AG04450 (cell line): ENCODE measurements at places on chromosomes 1 and 21.

DNA sequence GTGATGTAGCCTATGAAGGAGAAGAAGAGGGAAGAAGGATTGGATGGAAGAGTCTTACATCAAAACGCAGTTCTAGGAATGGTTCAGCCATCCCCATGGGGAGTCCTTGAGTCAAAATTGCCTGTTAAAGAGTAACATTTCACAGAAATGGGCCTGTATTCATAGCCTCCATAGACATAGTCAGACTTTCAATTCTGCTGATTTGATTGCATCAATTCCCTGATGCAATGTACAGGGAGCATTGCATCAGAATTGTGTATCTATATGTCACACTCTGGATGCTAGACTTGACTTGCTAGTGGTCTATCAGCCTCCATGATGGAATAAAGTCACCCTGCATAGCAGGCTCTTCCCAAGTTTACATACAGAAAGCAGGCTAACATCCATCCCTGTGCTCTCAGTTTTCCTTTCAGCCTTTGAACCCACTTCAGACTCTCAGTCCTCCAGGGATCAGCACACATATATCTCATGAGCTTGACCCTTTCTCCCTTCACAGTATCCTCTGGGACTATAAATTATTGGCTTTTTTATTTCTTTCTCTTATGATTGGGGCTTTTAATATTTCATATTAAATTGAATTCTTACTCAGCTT lies 1111.7 kb upstream of the B3GALT2 start:
- no peak for DNase-seq

DNA sequence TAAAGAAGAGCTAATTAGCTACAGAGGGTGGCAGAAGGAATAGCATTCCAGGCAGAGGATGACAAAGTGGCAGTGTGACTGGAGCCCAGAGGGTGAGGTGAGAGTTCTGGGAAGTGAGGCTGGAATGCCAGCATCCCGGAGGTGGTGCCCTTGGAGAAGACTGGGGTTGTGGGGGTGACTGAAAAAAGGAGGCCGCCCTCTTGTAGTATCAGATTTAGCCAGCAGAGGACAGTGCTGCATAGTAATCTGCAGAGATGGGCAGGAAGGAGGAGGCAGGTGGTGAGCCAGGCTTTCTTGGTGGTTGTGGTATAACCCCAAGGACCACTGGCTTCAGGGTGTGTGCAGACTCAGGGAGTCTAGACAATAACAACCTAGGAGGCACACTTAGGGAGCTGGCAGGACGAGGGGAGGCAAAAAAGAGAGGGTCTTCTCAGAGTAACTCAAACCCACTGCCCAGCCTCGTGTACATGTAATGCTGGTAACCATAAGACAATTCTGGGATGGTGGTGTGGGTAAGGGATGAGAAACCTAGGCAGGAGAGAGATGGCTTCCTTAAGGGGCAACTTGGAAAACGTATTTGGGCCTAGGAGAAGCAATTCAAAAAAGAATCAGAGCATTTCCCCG lies 30.5 kb downstream of the MROH7 start:
- no peak for DNase-seq

- DNase-seq = no peak
These were observed 5.8 kb downstream of the PLA2G2A start for GRCh38 chr1:19973616-19974015.

DNA sequence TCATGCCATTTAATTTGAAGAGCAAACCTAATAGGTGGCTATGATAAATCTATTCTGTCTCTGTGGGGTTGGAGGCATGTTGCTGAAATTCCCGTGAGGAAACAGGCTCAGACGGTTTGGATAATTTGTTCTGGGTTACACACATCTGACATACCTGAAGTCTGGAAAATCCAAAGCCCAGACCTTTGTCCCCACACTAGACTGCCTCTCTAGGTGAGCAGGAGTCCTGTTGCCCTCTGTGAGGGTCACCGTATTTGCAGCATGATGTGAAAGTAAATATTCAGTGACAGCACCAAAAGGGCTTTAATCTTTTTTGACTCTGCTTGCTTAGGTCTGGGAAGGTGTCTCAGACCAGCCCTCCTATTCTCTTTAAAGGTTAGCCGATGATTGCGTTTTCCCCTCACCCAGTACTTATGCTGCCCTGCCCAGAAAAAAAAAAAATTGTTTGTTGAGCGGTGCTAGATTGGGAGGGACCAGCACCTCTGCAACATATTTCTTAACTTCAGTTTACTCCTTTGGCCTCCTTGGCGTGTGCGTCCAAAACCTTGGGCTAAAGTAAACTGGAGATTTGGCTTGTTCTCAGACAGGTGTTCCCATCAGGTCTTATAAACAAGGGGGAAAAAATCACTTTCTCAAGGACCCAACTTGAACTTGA lies 67.0 kb downstream of the CACHD1 start:
- no peak for DNase-seq

GRCh38 chr21:26707246-26707645 lies 134.2 kb upstream of the CYYR1 start:
- DNase-seq = no peak

- DNase-seq = no peak
These were observed 1.2 kb downstream of the LRP8 start for GRCh38 chr1:53326598-53327181.

- no peak for DNase-seq
These were observed 12.4 kb downstream of the ATP1A2 start for GRCh38 chr1:160127865-160128523.

DNA sequence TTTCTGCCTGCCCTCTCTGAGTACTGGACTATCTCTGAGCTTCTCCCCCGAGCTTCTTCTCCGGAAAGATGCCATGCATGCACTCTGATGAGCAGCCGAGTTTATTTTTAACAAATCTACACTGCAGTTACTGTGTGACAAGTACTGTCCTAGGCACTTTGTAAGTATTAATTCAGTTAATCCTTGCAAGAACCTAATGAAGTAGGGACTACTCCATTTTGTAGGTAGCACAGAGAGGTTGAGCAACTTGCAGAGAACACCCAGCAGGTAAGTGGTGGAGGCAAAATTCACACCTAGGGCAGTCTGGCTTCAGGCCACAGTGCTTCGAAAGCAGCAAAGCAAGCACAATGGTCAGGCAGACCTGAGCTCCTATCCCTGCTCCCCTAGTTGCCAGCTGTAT lies 3.8 kb upstream of the TAL1 start:
- DNase-seq = no peak

- no peak for DNase-seq
These were observed 772 bp downstream of the UCK2 start for GRCh38 chr1:165828103-165828668.

- no peak for DNase-seq
These were observed 21.1 kb downstream of the FYB2 start for GRCh38 chr1:56798053-56798471.

GRCh38 chr21:37842163-37842919 lies 73.9 kb downstream of the KCNJ6 start:
- DNase-seq = no peak

GRCh38 chr21:23861911-23862504 lies 1745.3 kb downstream of the MRPL39 start:
- DNase-seq = no peak

DNA sequence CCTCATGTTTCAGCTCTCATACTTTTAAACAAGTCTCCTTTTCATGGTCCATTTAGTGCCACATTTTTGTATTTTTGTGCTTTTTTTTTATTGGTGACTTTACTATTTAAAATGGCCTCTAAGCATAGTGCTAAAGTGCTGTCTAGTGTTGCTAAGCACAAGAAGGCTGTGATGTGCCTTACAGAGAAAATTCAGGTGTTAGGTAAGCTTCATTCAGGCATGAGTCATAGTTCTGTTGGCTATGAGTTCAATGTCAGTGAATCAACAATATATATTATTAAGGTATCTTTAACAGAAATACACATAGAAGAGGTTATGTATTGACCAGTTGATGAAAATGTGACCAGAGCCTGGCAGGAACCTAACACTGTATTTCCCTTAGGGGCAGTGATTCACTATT lies 12.8 kb upstream of the FUBP1 start:
- no peak for DNase-seq

- no peak for DNase-seq
These were observed 19.6 kb downstream of the CDKN2C start for GRCh38 chr1:50989694-50990093.

DNA sequence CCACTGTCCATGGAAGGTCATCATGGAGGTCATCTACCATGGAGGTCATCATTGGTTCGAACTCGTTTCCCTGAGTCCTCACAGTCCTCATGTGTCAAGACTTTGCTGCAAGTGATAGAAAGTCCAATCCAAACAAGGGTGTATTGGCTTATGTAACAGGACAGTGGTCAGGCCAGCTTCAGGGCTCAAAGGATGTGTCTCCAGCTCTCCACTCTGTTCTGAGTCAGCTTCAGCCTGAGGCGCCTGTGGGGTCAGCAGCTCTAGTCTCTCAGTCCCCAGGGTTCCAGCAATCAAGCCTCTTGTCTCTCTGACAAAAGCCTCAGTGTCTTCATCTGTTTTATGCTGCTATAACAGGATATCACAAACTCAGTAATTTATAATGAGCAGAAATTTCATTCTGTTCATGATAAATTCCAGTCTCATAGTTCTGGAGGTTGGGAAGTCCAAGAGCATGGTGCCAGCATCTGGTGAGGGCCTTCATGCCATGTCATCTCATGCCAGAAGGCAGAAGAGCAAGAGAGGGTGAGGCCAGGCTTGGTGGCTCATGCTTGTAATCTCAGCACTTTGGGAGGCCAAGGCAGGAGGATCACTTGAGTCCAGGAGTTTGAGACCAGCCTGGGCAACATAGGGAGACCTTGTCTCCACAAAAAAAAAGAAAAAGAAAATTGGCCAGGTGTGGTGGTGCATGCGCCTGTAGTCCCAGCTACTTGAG lies 19.5 kb downstream of the A3GALT2 start:
- DNase-seq = no peak

GRCh38 chr1:191609305-191609704 lies 549.0 kb upstream of the RGS18 start:
- no peak for DNase-seq

DNA sequence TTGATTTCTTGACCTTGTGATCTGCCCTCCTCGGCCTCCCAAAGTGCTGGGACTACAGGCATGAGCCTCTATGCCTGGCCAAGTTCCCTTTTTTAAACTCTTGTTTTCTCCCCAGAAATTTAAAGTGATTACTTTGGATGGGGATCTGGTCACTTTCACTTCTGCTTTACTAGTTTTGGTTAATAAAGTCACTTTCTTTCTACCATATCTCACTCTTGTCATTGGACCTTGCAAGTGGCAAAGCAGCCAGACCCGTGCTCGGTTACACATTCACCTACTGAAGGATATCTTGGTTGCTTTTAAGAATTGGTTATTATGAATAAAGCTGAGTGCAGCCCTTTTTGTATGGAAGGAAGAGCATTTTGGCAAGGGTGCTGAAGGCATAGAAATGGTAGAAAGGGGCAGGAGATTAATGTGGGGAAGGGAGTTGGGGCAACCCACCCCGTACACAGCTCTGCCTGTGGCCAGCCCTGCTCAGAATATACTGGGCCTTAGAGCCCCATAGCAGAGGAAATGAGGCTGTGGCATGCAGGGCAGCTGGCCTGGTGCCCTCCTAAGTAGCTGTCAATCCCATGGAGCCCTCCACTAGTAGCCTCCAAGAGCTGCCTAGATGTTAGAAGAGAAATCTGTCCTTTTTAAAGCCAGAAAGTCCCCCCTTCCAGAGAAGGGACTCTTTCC lies 40.7 kb downstream of the CD2 start:
- DNase-seq = no peak

- no peak for DNase-seq
These were observed 7.1 kb upstream of the KIF14 start for GRCh38 chr1:200627575-200628222.

DNA sequence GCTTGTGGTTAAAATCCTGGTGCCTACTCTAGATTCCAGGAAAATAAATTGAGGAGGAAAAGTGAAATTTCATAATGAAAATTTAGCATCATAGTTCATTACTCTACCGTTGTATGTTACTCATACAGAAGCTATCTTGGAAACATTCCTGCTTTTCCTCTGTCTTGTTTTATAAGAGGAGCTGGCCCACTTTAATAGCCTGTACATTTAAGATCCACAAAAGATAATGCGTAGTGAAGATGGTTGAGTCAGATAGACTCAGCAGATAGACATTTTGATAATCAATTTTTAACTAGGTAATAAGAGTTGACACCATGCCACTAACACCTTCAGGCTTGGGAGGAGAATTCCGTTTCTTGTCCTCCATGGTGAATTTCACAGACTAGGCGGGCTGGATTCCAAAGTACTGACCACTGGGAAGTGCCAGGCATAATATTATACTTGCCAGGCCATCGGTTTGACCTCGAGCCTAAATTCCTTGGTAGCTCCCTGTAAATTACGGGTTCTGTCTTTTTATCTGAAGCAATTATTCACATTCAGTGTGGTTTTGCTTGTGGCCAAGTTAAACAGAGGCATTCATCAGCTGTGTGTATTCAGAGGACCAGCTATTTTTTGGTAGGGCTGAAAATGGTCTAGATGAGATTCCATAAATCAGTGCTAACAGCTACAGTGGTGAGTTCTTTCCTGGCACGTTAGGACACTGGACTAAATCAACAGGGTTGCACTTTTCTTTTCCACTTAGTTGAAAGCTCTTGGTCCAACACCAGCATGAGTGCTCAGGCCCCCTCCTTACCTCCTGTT lies 111.9 kb upstream of the KAZN start:
- no peak for DNase-seq

DNA sequence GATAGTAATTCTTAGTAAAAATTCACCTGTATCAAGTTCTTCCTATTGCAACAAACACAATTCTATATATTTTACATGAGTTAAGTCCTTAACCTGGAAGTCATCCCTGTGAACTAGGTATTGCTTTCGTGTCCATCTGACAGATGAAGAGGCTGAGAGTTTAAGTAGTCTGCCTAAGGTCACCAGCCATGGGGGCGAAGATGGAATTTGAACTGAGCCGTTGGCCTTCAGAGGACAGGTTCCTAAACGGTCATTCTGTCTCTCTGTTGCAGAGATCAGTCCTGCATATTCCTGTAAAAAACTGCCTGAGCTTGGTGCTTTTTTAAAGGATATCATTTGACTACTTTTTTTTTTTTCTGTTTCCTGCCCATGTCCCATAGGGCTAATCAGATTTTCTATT lies 10.2 kb upstream of the POFUT2 start:
- no peak for DNase-seq

- DNase-seq = no peak
These were observed 2112.9 kb downstream of the NCAM2 start for GRCh38 chr21:23111070-23111600.
